ENCODE measurements at places on chromosomes 7 and 10.

GRCh38 chr10:132659206-132660091 lies 121.9 kb downstream of the INPP5A start:
- DNase-seq = no peak

- no peak for DNase-seq
Measured at GRCh38 chr10:35684586-35684985, 42.5 kb upstream of the FZD8 start.

DNA sequence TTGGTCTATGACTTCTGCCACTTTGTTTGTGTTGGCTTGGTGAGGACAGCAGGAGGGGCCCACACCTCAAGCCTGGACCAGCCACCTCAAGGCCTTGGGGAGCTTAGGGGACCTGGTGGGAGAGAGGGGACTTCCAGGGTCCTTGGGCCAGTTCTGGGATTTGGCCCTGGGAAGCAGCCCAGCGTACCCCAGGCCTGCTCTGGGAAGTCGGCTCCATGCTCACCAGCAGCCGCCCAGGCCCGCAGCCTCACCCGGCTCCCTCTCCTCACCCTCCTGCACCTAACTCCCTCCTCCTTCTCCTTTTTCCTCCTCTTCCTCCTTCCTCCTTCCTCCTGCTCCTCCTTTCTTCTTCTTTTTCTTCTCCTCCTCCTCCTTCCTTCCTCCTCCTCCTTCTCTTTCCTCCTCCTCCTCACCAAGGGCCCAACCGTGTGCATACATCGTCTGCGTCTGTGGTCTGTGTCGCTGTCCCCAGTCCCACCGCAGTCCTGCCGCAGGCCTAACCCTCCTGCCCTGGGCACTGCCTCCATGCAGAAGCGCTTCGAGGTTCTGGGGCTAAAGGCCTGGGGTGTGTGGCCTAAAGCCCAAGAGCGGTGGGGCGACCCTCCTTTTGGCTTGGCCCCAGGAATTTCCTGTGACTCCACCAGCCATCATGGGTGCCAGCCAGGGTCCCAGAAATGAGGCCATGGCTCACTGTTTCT lies 5.3 kb downstream of the EN2 start:
- no peak for DNase-seq

DNA sequence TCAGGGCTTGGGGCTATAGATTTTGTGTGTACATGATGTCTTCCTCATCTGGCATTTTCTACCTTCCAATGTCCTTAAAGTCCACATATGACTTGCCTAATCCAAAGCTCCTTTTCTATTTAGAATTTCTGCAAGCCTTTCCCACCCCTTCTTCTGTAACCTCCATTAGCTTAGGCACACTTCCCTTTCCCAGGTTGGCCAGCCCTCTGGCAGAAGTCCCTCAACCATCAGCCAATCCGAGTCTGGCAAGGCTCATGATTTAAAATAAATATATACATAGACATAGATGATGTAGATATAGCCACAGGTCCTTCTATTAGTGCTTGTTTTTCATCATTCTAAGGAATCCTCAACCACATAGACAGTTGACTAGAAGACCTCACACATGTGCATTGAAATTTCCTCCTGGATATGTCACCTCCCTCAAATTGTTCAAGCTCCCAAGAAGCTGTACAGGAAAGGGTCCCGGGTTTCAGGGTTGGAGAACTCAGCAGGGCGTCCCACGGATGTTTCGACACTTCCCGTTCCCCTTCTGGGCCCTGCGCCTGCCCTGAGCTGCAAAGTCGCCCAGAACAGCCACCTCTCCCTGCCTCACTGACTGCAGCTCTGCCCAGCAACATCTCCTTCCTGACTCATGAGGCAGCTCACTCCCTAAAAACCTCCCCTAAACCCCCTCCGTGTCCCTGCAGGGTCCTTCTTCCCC lies 20.4 kb upstream of the PIK3AP1 start:
- DNase-seq = peak; percentile 36

DNA sequence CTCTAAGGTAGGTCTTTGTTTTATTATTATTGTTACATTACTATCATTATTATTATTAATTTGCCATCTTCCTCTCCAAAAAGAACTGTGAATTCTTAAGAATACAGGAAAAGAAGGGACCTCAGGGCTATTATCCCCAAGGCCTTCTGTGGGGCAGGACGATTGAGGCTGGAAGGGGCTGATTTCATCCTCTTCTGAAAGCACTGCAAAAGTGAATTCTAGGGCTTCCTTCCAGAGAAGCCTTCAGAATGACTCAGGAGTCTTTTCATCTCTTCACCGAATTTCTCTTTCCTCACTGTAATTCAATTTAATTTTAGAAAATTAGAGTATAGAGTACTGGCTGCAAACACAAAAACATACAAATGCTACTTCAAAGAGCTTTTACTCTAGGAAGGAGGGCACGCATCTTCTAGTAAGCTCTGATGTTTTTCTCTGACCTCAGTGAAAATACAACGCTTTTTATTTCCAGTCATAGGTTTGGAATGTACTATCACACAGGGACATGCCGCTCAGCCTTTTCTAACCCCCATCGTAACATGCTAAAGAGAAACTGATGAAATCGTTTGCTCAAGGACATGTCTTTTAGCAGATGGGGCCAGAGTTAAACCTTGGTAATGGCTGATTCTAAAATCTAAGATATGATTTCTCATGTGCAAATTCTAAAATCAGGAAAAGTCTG lies 280.2 kb upstream of the PITRM1 start:
- no peak for DNase-seq

GRCh38 chr7:18508443-18509427 lies 13.2 kb downstream of the HDAC9 start:
- peak; percentile 35 for DNase-seq

- peak; percentile 42 for DNase-seq
Measured at GRCh38 chr7:155984028-155984580, 171.8 kb upstream of the SHH start.

- DNase-seq = no peak
Measured at GRCh38 chr10:103490986-103491314, 2.6 kb upstream of the NEURL1 start.

DNA sequence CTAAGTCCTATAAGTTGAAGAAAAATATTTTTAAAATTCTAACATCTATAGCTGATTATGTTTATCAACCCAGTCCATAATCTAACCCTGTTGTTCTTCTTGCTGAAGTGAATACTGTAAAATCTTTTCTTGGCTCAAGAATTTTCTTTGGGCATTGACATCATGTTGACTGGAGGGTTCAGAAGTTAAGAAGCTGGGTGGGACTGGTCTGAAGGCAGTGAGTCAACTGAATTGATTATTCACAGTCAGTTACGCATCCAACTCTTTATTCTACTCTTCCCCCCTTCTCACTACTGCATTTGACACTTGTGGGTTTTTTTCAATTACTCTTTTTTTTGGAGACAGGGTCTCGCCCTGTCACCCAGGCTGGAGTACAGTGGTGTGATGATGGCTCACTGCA lies 31.0 kb downstream of the DENND2A start:
- DNase-seq = no peak

- DNase-seq = peak; percentile 49
Measured at GRCh38 chr10:43255634-43256431, 11.0 kb downstream of the RASGEF1A start.
